ENCODE measurements at places on chromosomes 5 and 9.

DNA sequence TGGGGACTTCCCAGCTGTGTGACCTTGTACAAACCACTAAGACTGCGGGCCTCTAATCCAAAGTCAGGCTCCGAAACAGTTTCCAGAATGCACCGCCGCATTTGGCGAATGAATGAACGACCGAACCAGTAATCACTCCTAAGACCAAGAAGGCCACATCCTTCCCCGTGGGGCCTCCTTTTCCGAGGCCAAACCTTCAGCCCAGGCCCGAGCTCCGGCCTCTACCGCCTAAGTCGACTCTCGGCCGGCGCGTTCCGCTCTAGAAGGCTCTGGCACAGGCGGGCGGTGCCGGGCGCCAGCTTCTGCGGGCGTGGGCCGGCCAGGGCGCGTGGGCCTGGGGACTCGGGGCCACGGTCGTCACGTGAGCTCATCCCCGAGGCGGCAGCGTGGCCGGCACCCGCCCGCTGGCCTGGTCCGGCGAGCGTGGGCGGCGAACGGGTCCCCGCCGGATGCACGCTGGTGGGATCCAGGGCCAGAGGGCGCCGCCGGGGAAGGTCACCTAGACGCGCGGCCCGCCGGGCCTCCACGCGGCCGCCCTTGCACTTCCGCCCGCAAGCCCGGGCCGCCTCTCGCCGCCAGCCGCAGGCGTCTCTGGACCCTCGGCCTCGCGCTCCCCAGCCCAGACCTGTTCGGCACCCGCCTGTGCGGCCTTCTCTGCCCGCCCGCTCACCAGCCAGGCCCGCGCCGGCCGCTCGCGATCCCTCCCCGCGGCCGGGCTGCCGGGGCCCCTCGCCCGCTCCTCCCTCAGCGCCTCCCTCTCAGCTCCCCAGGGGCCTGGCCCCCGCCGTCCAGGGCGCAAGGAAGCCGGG, 754 bp downstream of the VDAC1 start:
- peak; percentile 56 for DNase-seq

DNA sequence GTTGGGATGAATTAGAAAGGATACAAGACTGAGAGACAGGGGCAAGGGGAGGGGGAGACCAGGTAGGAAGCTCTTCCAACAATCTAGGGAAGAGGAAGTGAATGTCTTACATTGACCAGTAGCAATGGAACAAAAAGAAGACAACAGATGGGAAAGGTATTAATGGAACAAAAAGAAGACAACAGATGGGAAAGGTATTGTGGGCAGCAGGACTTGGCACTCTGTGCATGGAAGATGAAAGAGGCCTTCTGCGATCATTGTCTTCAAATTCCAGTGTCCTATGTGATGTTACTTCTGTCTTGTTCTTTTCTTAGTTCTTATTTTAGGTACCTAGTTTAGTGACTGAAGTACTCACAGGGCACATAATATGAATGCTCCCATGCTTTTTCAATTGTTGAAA, 161.8 kb downstream of the PALM2AKAP2 start:
- DNase-seq, result no peak

DNA sequence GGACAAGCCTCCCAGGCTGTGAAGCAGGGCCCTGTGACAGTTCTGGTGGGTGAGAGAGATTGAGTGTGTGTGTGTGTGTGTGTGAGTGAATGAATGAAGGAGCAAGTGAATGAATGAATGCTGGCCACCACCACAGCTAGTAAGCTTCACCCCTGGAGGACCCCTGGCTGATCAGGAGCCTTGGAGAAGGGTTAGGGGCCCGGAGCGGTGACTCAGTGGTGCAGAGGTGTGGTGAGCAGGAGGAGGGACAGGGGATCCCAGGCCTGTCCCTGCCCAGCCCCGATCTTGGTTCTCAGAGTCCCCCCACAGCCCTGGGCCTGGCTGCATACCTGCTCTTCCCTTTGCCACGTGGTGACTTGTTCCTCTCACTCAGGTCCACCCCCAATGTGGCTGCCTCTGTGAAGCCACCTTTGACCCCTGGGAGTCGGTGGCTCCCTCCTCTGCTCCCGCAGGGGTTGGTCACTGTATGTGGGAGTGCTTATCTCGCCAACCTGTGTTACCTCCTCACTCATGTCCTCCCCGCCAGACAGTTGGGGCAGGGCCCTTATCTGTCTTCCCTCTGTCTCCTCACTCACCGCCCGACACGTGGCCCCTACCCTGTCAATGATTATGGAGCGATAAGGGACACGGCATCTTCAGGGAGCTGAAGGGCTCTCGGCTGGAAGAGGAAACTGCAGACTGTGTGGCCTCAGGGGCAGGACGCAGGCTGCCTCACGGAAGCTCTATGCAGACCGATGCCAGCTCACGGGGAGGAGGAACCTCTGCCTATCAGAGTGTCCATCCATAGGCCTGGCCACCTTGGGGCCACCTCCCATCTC, 99.9 kb upstream of the PITX1 start:
- no peak for DNase-seq

DNA sequence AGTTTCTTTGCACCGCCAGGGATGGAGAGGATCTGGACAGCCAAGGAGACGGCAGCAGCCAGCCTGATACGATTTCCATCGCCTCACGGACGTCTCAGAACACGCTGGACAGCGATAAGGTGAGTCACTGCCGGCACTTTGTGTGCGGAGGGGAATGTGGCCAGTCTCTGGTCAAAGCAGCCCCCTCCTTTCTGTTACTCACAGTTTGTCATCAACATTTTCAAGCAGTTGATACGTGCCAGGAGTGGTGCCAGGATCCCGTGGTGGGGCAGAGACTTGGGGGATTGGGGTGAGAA, 175.1 kb upstream of the OTULINL start:
- DNase-seq, result no peak

DNA sequence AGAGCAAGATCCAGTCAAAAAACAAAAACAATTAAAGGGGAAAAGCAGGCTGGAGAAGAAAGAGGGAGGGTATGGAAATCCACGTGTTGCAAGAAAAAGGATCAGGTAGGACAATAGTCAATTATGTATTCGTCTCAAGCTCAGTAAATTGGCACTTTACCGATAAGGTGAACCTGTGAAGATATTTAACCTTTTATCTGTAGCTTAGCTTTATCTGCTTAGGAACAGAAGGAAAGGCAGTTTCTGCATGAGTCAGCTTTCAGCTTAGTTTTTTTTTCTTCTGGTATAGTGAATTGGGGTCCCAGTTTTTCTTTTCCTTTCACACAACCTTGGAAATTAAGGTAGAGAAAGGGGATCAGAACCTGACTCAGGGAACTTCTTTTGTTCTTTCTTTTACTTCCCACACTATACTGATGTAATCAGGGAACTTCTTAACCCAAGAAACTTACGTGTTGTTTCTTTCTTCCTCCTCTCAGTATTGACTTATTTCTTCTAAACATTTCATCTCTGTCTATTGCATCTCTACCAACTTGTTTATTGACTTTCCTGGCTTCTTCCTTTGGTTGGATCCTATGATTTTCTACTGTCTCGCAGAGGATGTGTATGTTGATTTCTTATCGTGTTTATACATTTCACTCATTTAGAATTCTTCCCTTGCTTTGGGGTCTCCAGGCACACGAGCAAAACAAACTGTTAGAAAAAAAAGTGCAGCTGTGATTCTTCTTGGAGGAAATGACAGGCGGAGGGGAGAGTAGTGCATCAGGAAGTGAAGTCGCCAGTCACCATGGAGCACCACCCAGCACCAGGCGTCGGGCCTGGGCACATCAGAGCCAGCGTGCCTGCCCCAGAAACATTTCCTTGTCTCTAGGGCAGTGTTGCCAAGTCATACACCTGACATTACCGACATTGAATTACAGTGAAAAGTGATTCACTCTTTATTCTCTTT, 123.0 kb upstream of the LHFPL2 start:
- DNase-seq, result no peak

All from midbrain (tissue), 1 donor.